Stimulated activated CD4-positive, alpha-beta T cell treated with anti-CD3 and anti-CD28 coated beads, Interleukin-1b, Interleukin-23, amount 100 ng/mL, for 1 hour (primary cell): ENCODE measurements at places on chromosomes 1 and 21.

DNA sequence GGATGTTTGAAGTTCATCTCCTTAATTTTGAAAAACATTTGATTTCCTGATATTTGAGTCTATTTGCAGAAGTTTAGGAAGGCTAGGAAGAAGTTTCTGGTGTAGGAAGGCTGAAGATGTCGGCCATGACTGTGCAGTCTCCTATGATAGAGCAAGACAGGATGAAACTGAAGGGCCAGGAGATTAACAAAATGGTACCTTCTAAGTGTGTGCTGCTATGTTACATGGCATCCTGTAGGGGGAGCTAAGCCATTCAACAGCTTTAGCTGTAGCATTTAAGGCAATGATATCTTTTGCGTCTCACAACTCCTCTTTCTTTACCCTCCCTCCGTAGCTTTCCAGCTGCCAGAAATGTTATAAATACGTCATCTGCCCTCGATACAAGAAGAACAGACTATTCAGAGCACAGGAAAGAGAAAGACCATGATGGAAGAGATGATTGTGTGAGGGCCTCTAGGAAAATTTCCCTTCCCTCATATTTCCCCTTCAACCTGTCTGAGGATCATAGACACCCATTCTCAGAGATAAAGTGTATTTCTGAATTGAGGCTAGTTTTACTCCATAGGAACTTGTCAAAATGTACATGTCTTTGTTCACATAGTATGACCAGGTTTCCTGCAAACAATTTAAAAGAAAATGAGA is 61.1 kb downstream of the XCL1 start:
- no peak for DNase-seq

- no peak for DNase-seq
Observed at GRCh38 chr1:172627702-172628101, 31.2 kb upstream of the FASLG start.

- no peak for DNase-seq
Observed at GRCh38 chr1:42844592-42845140, 1.7 kb upstream of the ZNF691 start.

DNA sequence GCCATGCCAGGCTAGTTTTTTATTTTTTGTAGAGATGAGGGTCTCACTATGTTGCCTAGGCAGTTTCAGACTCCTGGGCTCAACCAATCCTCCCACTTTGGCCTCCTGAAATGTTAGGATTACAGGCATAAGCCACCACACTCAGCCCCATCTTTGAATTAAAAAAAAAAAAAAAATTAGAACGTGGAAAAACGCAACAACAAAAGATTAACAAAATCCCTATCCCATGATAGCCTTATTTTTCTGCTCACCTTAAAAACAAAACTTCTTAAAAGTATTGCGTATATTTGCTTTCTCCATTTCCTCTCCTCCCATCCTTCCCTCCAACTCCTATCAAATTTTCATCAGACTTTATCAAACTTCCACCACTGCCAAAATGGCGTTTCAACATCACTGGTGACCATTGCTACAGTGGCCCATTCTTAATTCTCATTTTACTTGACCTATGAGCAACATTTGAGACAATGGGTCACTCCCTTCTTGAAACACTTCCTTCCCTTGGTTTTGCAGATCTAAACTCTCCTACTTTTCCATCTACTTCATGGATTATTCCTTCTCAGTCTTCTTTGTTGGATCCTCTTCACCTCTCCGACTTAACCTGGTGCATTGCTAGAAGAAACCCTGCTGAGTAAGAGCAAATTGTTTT is 579 bp upstream of the ZNF684 start:
- no peak for DNase-seq

DNA sequence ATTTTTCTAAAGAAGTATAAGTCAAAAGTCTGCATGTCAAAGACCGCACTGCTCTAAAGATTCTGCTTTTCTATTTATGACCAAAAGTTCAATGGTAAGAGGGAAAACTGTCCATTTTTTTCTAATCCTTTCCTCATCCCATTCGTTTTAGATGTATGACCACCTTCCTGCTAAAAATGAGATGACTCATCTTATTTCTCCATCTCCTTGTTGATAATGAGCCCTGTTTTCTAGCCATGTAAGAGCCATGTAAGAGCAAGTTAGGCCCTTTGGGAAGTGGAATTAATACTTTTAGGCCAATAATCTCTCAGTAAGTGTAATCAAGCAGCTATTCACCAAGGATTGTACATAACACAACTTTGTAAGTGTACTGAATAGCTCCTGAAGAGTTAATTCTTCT is 475.6 kb upstream of the B3GALT2 start:
- DNase-seq, result no peak

DNA sequence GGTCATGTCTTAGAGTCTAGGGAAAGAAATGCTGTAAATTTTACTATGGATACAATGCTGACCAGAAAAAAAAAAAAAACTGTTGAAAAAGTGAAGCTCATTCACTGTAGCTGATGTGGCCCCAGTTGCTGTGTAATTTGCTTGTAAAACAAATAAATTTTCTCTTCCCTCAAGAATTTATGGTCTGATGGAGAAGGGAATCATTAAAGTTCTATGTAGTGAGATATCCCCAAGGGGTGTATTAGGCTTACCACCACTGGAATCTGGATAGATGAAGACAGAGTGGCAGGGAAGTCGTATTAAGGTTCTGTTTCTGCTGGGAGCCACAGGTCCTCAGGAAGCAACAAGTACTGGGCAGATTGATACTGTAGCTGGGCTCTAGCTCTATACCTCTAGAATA is 860.0 kb downstream of the LTN1 start:
- no peak for DNase-seq

DNA sequence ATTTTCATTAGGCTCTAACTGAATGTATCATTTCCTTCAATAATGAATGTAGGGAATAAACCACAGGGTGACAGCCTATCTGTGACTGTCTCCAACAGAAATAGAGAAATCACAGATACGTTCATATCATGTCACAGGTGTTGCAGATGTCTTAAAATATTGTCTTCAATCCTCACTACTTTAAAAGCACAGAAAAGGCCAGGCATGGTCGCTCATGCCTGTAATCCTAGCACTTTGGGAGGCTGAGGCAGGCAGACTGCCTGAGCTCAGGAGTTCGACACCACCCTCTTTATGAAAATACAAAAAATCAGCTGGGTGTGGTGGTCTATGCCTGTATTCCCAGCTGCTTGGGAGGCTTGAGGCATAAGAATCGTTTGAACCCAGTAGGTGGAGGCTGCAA is 8.2 kb downstream of the CREG1 start:
- DNase-seq, result no peak

GRCh38 chr1:41291195-41291594 is 49.1 kb upstream of the SCMH1 start:
- DNase-seq, result no peak

- no peak for DNase-seq
Observed at GRCh38 chr1:77742011-77742555, 17.6 kb downstream of the USP33 start.

- no peak for DNase-seq
Observed at GRCh38 chr1:17507915-17508314, 31.6 kb upstream of the ARHGEF10L start.
